ENCODE measurements at places on chromosomes 5 and 9.
A peak's percentile ranks its signal among the peaks of the same experiment; 100 is the strongest.

- DNase-seq = no peak
Measured at GRCh38 chr9:128625391-128626146, 31.1 kb downstream of the DYNC2I2 start.

DNA sequence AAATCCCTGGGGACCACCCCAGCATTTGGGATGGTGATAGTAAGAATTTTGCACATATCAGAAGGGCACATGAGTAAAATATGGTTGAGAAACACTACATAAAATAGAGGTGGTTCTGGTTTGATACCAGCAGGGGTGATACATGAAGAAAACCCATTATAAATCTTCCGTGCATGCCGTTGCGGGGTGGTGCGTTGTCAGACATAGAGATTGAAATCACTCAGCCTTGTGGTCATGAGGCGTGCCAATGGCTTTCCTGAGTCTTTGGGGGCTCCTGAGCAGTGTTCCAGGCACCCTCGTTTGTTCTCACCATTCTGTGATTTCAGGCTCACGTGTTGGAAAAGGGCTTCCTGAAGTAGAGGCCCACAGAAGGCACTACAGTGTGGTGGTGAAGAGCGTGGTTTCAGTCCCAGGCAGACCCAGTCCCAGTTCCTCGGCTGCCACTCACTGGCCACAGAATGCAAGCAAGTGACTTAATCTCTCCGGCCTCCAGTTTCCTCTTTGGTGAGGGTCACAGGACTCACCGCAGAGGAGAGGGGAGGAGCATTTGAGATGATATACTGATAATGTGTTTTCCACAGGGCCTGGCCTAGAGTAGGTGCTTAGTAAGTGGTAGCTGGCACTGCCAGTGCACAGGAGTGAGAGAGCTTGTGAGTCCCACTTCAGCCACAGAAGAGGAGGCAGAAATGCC, 20.5 kb upstream of the GLRX start:
- DNase-seq = peak; percentile 80

DNA sequence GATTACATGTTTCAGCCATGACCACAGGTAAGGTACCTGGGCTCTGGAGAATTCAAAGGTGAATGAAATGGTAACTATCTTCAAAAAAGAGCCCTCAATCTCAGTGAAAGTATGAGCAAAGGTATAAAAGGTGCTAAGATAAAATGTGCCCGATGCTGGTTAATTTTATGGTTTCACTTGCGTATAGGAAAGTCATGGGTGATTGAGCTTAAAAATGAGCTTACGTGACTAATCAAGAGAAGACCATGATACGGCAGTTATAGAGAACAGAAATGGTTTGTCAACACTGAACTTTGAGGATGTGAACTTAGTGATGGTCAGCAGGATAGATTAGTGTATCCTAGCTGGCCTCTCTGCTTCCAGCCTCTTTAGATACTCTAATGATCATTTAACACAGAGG, 320.1 kb downstream of the DEPDC1B start:
- DNase-seq = no peak

- DNase-seq = no peak
Measured at GRCh38 chr5:54146916-54147315, 163.5 kb downstream of the ARL15 start.

GRCh38 chr5:96300976-96301375, 132.1 kb downstream of the PCSK1 start:
- DNase-seq = no peak

- no peak for DNase-seq
Measured at GRCh38 chr5:127363403-127363802, 72.8 kb downstream of the MEGF10 start.

DNA sequence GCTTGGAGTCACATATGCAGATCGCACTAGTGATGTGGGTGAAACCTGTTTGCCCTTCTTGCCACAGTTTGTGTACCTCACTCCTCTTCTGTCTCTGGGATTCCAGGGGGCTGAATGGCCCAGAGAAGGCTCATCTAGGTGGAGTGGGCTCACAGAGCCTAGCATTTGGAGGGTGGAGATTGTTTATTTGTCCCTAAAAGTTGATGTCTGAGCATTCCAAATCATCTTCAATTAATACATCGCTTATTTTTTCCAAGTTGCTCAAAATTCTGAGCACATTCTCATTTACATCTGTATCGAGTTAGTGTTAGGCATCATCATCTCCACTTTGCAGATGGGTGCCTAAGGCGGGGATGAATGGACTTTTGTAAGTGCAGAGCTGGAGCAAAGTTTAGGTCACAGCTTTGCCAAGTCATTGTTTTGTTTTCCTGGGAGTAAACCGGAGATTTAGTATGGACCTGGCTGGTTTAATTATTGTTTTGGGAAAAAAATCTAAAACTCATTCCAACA, 2.0 kb downstream of the ABL1 start:
- DNase-seq = no peak

GRCh38 chr9:98874721-98875255, 67.3 kb downstream of the GALNT12 start:
- no peak for DNase-seq

DNA sequence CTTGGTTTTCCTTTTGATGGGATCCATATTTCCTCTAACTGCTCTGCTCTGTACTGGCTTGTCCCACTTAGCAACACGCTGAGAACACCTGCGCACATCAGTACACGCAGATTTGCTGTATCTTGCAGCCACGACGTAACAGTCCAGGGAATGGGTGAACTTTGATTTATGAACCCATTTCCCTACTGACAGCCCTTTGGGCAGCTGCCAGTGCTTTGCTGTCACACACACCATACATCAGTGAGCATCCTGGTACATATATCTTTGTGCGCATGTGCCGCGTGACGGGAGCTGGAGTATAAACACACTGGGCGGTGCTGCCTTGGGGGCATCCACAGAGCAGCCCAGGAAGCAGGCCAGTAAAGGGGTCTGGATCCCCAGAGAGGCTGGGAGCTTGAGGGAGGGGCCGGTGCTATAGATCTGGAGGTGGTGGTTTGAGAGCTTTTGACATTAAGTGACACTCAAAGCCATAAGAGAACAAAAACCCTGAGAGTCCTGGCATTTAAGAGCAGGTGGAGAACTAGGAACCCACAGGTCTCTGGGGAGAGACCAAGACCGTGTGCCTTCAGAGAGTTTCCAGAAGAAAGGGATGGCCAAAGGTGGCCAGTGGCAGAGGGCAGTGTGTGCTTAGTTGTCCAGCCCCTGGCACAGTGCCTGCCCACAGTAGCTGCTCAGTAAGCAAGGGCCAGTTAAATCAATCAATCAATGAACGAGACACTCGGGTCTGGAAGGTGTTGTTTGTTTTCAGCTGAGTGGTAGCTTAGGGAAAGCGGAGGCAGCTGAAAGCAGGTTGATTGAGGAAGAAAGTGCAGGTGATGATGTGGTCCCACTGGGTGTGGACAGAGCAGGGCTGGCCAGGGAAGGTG, 53.7 kb downstream of the LMX1B start:
- DNase-seq = no peak

DNA sequence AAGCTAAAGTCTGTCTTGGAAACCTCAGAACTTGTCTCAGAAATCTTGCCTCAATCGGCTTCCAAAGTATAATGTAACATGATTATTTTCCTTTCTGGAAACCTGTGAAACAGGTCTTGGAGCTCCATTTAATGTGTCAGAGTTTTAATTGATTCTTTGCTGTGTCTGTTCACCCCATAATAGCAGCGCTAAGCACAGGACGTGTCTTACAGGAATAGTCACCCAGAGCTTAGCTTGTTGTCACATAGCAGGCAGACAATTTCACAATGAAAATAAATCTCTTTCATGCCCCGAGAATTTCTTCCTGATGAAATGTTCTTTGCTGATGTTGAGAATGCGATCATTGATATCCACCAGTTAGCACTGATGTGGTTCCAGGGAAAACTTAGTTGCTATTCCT, 40.2 kb upstream of the PTPN3 start:
- no peak for DNase-seq

- DNase-seq = no peak
Measured at GRCh38 chr9:92327283-92327850, 1.6 kb downstream of the CENPP start.

GRCh38 chr9:118558026-118558425, 811.2 kb downstream of the BRINP1 start:
- DNase-seq = no peak

GRCh38 chr5:33079548-33079947, 361.2 kb upstream of the TARS1 start:
- DNase-seq = no peak

DNA sequence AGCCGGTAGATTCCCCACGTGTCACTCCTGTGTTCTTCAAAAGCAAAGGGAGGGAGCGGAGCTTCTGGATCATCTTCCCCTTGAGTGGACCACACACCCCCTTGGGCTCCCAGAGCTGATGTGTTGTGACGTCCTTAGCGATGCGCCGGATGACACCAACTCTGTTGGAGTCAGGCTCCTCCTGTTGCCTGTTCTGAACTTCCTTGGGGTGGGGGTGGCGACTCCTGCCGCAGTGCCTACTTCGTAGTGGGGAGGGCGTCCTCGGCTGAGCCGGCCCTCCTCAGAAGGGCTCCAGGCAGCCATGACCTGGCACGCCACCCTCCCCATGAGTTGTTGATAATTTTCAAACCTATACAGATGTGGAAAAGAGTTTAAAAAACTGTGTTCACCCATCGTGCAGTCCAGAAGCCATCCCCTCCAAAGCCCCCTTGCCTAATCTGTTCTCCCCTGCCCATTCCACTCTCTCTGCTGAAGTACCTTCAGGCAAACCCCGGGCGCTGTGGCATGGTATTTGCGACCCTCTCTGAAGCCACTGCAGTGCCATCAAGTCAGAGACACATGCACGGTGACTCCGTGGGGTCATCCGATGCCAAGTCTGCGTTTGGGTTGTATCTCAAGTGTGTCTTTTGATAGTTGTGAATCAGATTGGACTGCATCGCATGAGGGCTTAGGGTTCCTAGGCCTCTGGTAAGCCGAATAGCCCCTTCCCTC, 16.7 kb downstream of the EXOC3 start:
- DNase-seq = no peak

DNA sequence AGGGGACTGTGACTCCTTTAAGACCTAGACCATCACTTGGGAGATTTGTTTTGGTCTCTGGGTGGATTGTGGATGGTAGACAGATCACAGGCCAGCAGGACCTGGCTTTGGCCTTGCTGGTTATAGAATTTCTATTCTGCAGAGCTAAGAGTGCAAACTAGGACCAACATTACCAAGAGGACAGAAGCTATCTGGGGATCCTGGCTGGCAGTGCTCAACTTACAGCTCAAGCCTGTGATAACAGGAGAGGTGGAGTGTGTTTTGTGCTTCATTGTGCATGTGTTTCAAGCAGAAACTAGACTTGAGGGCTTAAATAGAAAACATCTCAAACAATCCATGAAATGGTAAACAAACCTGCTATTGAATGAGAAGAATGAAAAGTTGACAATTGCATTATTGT, 106.7 kb downstream of the ZNF462 start:
- no peak for DNase-seq

- DNase-seq = no peak
Measured at GRCh38 chr5:89572696-89573095, 689.7 kb upstream of the MEF2C start.

DNA sequence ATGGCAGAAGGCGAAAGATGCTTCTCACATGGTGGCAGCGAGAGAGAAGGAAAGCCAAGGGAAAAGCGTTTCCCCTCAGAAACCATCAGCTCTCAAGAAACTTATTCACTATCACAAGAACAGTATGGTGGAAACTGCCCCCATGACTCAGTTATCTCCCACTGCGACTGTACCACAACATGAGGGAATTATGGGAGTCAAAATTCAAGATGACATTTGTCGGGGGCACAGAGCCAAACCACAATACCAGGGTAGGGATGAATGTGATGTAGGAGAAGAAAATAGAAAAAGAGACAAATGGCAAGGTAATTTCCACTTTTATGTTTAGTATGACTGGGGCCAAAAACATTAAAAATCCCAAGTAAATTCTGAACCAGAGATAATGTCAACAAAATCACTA, 216.8 kb downstream of the TRIM36 start:
- DNase-seq = no peak

DNA sequence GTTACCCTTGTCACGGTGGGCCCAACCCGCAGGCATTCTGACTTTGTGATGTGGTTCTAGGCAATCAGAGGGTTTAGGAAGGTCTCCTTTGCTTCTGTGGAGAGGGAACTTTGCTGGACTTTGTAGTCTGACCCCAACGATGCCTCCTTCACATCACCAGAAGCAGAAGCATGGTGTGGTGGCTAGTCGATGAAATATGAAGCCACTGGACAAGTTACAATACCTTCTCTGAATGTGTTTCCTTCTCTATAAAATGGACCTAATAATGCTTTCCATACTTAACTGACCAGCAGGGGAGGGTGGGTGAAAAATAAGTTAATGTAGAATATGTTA, 607 bp downstream of the SPEF2 start:
- no peak for DNase-seq

DNA sequence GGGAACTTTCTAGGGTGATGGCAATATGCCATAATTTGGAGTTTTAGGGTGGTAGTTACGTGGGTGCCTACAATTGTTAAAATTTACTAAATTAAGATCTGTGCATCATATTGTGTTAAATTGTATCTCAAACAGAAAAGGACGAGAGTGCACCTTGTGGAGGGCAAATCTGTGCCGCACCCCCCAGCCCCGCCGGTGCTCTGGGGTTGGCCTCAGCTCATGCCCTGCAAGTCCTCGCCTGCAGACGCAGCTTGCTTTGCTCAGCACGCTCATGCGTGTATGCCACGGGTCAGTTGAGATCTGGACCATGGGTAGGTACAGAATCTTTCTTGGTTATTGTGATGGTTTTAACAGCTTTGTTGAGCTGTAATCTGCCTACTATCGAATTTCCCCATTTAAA, 33.7 kb upstream of the FCN1 start:
- no peak for DNase-seq

DNA sequence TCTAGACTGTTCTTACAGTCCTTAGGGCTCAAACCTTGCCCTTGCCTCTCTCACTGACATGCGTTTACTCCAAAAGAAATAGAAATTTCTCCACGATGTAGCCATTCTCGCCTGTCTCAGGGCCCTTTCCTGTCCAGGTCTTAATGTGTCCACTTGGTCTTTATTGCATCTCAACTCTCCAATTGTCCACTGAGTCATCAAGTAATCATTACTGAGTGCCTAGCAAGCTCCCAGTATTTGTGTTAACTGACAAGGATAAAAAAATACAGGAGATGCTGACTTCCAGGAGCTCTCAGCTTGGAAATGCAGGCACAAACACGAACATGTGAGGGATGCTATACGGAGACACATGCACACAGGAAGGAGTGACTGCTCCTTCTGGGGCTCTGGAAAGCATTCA, 147.3 kb downstream of the ARSB start:
- DNase-seq = no peak

- DNase-seq = no peak
Measured at GRCh38 chr9:90659650-90660364, 17.2 kb upstream of the DIRAS2 start.

All from T-helper 2 cell treated with Interferon-gamma antibody and Interleukin-4, amounts not matched to agents 5 μg/mL and 100 μg/mL, for 36 hours (primary cell).